ENCODE measurements at places on chromosomes 1 and 21.

GRCh38 chr1:226609836-226610455 is 61.4 kb downstream of the STUM start:
- no peak for DNase-seq

DNA sequence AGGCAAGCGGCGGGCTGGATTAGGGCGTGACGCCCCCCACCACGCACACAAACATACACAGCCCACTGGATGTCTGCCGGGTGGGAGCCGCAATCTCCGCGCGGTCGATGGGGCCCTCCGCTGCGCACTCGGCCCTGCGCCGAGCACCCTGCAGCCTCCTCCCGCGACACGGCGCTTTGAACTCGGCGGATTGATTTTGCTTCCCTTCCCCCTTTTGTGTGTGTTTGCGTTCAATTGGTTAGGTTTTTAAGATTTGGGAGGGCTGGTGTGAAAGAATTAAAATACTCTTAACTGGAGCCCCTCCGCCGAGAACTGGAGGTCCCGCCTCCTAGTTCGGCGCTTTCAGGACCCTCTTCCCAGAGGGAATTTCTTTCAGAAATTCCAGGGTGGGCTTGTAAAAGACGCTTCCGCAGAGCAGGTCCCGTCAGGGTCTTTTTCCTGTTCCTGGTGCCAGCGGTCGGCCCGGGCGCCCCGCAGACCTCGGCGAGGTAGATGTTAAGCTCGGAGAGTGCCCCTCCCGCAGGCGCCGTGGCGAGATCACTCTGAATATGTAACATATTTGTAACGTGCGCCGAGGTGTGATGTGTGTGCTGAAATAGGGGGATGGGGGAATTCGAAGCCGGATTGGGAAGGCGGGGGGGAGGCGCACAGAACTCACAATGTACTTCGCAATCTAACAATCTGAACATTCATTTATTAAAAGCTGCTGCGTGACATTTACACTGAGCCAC is 8.0 kb upstream of the BARHL2 start:
- no peak for DNase-seq

DNA sequence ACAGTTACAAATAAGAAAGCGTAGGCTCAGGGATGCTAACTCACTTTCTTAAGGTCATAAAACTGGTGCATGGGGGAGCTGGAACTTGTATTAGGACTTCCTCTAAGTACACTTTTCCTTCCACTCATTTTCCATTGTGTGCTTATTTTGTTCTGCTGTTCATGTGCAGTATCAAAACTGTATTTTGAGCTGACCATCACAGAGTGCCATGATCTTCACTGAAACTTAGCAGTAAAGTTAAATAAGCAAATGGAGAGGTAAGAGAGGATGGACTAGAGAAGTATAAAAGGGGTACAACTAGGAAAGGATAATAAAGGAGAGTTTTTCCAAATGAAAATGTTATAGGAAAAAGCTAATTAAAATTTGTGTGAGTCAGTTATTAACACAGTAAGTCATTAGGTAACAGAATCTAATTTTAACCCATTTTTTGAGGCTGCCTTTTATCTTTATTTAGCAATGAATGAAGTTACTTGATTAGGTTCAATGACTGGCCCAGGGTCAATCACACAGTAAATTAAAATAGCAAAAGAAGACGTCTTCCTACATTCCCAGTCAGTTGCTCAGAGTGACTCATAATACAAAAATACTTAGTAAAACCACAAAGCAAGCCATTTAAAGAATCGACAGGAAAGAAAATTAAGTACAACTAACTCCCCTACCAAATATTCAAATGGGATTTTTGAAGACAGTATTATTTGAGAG is 165.8 kb upstream of the C1orf105 start:
- DNase-seq: no peak

DNA sequence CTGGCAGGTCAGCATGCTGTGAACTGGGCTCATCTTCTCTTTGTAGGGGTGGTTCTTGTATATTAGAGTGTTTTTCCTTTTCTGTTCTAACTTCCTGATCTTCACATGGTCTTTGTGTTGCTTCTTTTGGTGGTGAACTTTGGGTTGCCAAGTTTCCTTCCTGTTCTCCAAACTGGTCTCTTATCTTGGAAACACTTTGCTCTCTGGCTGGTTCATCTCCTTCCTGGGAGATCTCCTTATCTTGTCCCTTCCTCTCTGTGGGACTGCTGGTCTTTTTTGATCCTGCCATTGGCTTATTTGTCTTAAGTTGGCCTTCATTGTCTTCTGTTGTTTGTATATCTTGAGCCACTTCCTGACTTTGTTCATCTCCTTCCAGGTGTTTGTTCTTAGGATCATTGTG is 2.1 kb downstream of the TCHHL1 start:
- DNase-seq: no peak

GRCh38 chr1:83760226-83761021 is 238.5 kb downstream of the TTLL7 start:
- no peak for DNase-seq

- DNase-seq: peak; percentile 89
Observed at GRCh38 chr1:154463512-154463990, 38.5 kb upstream of the TDRD10 start.
